ENCODE measurements at places on chromosomes 4 and X. TPM values are rescaled to one million over a fixed set of nuclear protein-coding genes. Genes with fewer than 3 reads are reported as not detected.

CCDC120 gene
- 10.2 TPM for total RNA-seq

NSG1 gene
- 0.62 TPM for total RNA-seq

SULT1E1 gene
- not detected for total RNA-seq

TCEAL7 gene
- total RNA-seq = not detected

KIT gene
- total RNA-seq = 0.49 TPM

TBC1D9 gene
- 0.30 TPM for total RNA-seq

SPANXN4 gene
- not detected for total RNA-seq

PNMA5 gene
- total RNA-seq = 0.37 TPM

SAGE1 gene
- not detected for total RNA-seq

- no peak overlapping the region for H3K4me3 ChIP-seq
- peaks cover 13% of the 10 kb centered on the region for H3K4me1 ChIP-seq
- H3K27ac ChIP-seq = no peak overlapping the region
- no peak for DNase-seq
Observed at GRCh38 chr4:55405073-55405472, 9.3 kb downstream of the TMEM165 start.

- H3K27me3 ChIP-seq = no peaks in the 10 kb centered on the region
- no peaks in the 10 kb centered on the region for H3K36me3 ChIP-seq
Observed at GRCh38 chr4:86101410-86101809, 258.4 kb downstream of the MAPK10 start.

GRCh38 chr4:159413306-159413943 lies 310.5 kb downstream of the RAPGEF2 start:
- H3K4me3 ChIP-seq = no peak overlapping the region
- H3K27ac ChIP-seq = no peak overlapping the region
- H3K27me3 ChIP-seq = no peaks in the 10 kb centered on the region
- H3K4me1 ChIP-seq = no peaks in the 10 kb centered on the region
- no peak for DNase-seq

DNA sequence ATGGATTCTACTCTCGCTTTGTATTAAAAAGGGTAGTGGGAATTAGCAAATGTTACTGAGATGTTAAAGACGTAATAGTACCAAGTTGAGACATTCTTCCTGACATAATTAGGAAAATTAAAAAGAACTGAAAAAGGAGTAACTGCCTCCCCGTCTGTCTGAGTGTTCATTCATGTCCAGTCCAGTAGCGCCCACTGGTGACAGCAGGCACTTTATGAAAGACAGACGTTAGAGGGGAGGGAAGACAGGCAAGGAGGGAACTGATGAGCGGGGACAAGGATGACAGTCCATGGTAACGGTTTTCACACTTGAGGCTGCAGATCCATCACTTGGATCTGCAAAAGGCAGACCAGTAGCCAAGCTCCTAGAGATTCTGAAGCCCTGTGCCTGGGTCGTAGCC lies 326.7 kb downstream of the STK32B start:
- no peaks in the 10 kb centered on the region for H3K27me3 ChIP-seq
- H3K36me3 ChIP-seq = no peaks in the 10 kb centered on the region
- no peak for DNase-seq
- H3K4me1 ChIP-seq = no peaks in the 10 kb centered on the region
- H3K27ac ChIP-seq = no peak overlapping the region

- no peak for DNase-seq
- H3K27ac ChIP-seq = no peak overlapping the region
- peaks cover 66% of the 10 kb centered on the region for H3K36me3 ChIP-seq
- no peaks in the 10 kb centered on the region for H3K27me3 ChIP-seq
- H3K4me3 ChIP-seq = no peak overlapping the region
Observed at GRCh38 chrX:41142130-41142910, 57.1 kb downstream of the USP9X start.

DNA sequence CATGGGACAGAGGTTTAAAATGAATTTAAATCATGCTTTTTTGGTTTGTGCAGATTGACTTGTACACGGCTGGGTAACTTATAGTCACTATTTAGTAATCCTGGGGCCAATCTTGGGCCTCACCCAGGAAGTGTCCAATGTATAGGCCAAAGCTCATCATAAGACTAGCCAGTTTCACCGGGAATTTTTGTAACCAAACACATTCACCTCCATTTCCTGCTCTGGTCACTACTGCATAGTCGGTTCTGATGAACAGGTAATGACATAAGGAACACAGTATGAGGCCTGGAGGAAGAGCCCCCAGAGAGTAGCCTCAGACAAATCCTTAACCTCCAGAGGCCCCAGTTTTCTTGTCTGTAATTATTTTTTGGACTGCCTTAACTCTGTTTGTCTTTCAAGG lies 81.9 kb downstream of the HPRT1 start:
- no peaks in the 10 kb centered on the region for H3K4me1 ChIP-seq
- no peaks in the 10 kb centered on the region for H3K36me3 ChIP-seq
- no peak for DNase-seq
- no peak overlapping the region for H3K27ac ChIP-seq
- H3K4me3 ChIP-seq = no peak overlapping the region
- peaks cover 4% of the 10 kb centered on the region for H3K27me3 ChIP-seq

GRCh38 chrX:115639334-115639880 lies 78.4 kb downstream of the PLS3 start:
- H3K27ac ChIP-seq = no peak overlapping the region
- no peaks in the 10 kb centered on the region for H3K4me1 ChIP-seq
- no peaks in the 10 kb centered on the region for H3K36me3 ChIP-seq
- H3K4me3 ChIP-seq = no peak overlapping the region
- no peaks in the 10 kb centered on the region for H3K27me3 ChIP-seq

DNA sequence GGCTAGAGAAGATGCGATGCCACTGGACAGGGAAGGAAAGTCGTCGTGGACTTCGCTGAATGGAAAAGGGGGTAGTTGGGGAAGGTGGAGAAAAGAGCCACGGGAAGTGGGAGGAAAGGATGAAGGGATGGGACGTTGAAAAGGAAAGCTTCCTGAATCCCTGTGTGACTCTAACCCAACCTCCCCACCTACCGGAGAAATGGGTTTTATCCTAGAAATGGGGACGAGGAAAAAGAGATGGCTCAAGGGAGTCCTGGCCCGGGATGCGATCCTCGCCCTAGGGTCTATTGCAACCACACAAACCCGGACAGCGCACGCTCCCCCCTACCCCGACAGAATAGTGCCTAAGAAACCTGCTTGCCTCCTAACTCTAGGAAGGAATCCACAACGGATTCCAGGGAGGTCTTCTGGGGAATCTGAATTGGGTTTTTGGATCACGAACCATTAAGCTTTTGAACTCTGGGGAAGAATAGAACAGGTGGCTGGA lies 738 bp upstream of the TSPAN5 start:
- no peaks in the 10 kb centered on the region for H3K27me3 ChIP-seq
- H3K27ac ChIP-seq = peak overlapping the region; percentile 96
- peak overlapping the region; percentile 84 for H3K4me3 ChIP-seq
- H3K36me3 ChIP-seq = no peaks in the 10 kb centered on the region
- no peak for DNase-seq

GRCh38 chr4:40119344-40119743 lies 62.7 kb downstream of the N4BP2 start:
- H3K27me3 ChIP-seq = no peaks in the 10 kb centered on the region
- DNase-seq = no peak
- H3K4me3 ChIP-seq = no peak overlapping the region

- no peaks in the 10 kb centered on the region for H3K4me1 ChIP-seq
- H3K27ac ChIP-seq = no peak overlapping the region
- no peak overlapping the region for H3K4me3 ChIP-seq
- no peaks in the 10 kb centered on the region for H3K36me3 ChIP-seq
- DNase-seq = no peak
- H3K27me3 ChIP-seq = no peaks in the 10 kb centered on the region
Observed at GRCh38 chr4:158799013-158799770, 30.4 kb downstream of the FNIP2 start.

DNA sequence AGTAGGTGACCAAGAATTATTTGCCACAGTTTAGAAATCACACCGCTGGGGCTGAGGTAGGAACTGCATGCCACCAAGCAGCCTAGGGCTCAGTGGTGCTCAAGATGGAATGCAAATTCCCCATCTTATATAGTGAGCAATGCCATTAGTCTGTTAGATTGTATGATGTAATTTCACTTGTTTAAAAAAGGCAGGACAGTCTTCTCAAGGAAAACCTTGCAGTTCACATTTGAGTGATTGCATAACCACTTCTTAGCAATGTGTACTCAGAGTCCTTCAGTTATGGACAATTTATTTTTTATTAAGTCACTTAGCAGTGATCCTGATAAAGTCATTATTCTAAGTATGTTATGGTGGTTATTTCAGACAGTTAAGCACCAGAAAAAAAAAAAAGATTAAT lies 142.9 kb upstream of the SFRP2 start:
- peaks cover 5% of the 10 kb centered on the region for H3K27me3 ChIP-seq
- no peaks in the 10 kb centered on the region for H3K4me1 ChIP-seq
- DNase-seq = no peak
- no peak overlapping the region for H3K27ac ChIP-seq
- H3K36me3 ChIP-seq = no peaks in the 10 kb centered on the region

- H3K4me1 ChIP-seq = peaks cover 22% of the 10 kb centered on the region
- H3K4me3 ChIP-seq = peak overlapping the region; percentile 99
- H3K36me3 ChIP-seq = peaks cover 13% of the 10 kb centered on the region
- peak overlapping the region; percentile 93 for H3K27ac ChIP-seq
Observed at GRCh38 chrX:71533851-71534561, 1.1 kb downstream of the OGT start.

DNA sequence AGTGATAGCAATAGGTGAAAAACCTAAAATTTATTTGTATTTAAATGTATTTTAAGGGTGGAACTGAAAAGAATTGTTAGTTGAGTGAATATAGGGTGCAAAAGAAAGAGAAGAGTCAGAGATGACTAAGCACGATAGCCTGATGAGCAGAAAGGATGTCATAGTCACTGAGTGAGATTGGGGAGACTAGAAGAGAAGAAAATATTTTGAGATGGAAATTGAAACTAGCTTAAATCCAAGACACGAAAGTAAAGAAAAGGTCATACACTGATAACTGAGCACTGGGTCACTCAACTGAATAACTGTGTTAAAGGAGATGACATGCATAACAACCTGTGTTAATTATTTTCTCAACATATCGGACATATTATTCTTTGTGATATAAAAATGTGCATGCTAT lies 55.5 kb downstream of the SPANXN4 start:
- no peak for DNase-seq
- no peaks in the 10 kb centered on the region for H3K27me3 ChIP-seq
- no peaks in the 10 kb centered on the region for H3K4me1 ChIP-seq
- no peaks in the 10 kb centered on the region for H3K36me3 ChIP-seq

GRCh38 chr4:82217986-82218715 lies 155.6 kb downstream of the HNRNPD start:
- H3K4me3 ChIP-seq = no peak overlapping the region
- no peaks in the 10 kb centered on the region for H3K36me3 ChIP-seq
- DNase-seq = no peak

- no peak overlapping the region for H3K4me3 ChIP-seq
- peaks cover 17% of the 10 kb centered on the region for H3K4me1 ChIP-seq
- H3K27me3 ChIP-seq = peaks cover 9% of the 10 kb centered on the region
- DNase-seq = no peak
- no peaks in the 10 kb centered on the region for H3K36me3 ChIP-seq
- H3K27ac ChIP-seq = no peak overlapping the region
Observed at GRCh38 chr4:47466056-47466785, 2.7 kb upstream of the COMMD8 start.

DNA sequence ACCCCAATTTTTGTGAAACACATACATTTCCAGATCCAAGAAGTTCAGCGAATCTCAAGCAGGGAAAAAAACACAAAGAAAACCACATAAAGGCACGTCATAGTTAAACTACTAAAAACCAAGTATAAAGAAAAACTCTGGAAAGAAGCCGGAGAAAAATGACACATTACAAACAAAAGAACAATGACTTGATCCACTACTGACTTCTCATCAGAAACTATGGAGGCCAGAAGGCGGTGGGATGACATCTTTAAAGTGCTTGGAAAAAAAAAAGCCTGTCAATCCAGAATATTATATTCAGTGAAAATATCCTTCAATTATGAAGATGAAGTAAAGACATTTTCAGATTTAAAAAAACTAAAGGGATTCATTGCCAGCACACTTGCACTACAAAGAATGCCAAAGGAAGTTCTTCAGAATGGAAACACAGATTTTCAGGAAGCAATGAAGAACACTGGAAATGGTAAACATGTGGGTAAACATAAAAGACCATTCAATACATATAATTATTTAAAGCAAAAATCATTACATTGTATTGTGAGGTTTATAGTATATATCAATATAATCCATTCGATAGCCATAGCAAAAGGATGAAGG lies 32.6 kb upstream of the PPP2R2C start:
- no peak overlapping the region for H3K4me3 ChIP-seq
- no peak overlapping the region for H3K27ac ChIP-seq
- H3K27me3 ChIP-seq = no peaks in the 10 kb centered on the region
- H3K36me3 ChIP-seq = no peaks in the 10 kb centered on the region
- no peak for DNase-seq

GRCh38 chrX:99073551-99073950 lies 1336.5 kb downstream of the PCDH19 start:
- no peaks in the 10 kb centered on the region for H3K27me3 ChIP-seq
- H3K27ac ChIP-seq = no peak overlapping the region
- H3K36me3 ChIP-seq = no peaks in the 10 kb centered on the region
- no peaks in the 10 kb centered on the region for H3K4me1 ChIP-seq
- DNase-seq = no peak

GRCh38 chr4:104901438-104901837 lies 245.2 kb upstream of the TET2 start:
- H3K4me1 ChIP-seq = no peaks in the 10 kb centered on the region
- H3K36me3 ChIP-seq = no peaks in the 10 kb centered on the region
- H3K27ac ChIP-seq = no peak overlapping the region
- no peak overlapping the region for H3K4me3 ChIP-seq
- H3K27me3 ChIP-seq = no peaks in the 10 kb centered on the region
- DNase-seq = no peak

DNA sequence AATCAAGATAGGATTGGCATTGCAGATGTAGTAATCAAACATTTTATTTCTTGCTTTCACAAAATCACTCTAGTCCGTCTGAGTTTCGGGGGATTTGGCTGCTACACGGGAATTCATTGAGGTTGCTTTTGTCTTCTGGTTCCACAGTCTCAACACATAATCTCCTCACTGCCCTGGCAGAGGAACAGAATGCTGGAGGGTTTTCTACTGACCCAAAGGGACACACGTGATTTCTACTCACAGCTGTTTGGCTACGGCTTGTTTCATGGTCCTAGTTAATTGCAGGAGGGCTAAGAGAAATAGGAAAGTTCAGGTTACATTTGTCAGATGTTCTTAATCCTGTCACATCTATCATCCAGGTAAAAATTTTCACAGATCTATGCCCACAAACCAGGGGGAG lies 1811.6 kb downstream of the ARAP2 start:
- no peaks in the 10 kb centered on the region for H3K4me1 ChIP-seq
- H3K36me3 ChIP-seq = no peaks in the 10 kb centered on the region
- no peak for DNase-seq
- H3K4me3 ChIP-seq = no peak overlapping the region
- no peak overlapping the region for H3K27ac ChIP-seq
